ENCODE measurements at places on chromosomes 4 and X.

- no peak for DNase-seq
These were observed 17.2 kb downstream of the ABHD18 start for GRCh38 chr4:127982445-127982844.

DNA sequence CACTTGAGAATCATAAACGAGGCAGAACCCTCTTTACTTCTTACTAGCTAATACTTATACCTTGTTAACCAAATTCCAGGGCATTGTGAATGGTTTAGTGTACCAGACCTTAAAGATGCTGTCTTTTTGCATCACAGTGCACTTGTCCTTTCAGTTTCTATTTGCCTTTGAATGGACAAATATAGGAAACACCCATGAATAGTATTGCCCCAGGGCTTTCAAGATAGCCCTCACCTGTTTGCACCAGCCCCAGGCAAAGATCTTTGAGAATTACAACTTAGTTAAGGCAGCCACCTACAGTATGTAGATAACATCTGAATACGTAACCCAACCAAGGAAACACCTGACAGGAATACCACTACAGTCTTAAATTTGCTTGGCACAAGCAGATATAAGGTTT is 60.8 kb upstream of the CT45A1 start:
- DNase-seq = no peak

DNA sequence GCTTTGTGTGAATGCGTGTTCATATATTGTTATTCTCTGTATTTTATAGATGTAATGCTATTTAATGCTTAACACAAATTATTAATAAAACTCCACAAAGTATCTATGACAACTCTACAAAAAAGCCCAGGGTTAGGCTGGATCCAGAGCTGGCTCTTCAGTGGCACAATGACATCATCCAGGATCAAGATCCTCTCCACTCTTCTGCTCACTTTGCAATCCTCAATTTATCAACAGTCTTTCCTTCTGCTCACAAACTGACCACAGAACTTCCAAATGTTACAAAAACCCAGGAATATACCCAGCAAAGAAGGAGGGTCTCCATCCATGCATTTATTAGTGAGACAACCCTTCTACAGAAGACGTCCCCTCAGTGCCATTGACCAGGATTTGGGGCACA is 132.3 kb downstream of the HNRNPD start:
- DNase-seq = no peak

DNA sequence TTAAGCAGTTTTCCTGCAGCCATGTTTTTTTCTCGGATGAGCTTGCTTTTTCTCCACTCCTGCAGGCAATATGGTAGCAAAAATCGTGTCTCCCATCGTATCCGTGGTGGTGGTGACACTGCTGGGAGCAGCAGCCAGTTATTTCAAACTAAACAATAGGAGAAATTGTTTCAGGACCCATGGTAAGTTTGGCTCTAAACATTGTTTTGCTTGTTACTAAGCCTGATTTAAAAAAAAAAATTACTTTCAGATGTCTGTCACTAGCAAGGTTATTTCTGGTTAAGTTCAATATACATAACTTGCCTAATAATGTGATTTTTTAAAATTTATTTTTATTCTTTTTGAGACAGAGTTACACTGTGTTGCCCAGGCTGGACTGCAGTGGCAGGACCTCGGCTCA is 17.5 kb upstream of the GYG2 start:
- no peak for DNase-seq

- peak; percentile 45 for DNase-seq
These were observed 33.6 kb downstream of the CLCN4 start for GRCh38 chrX:10190367-10190766.

DNA sequence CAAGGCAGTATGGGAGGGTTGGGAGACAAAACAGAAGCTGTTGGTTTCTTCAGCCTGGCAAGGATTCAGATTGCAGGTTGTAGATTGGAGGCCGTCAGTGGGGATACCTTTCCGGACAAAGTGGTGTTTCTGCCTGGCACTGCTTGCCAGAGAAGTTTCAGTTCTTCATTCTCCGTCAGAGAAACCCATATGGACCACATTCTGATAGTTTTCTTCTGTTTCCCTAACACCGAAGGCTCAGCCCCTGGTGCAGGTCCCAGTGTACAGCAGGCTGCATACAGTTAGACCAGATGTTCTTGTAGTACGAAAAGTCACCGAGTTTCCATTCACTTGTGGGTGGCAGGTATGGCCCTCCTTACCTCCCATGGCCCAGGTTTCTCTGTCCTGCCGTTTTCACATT is 107.3 kb downstream of the PTTG2 start:
- DNase-seq = no peak

- no peak for DNase-seq
These were observed 43.1 kb downstream of the RAPGEF2 start for GRCh38 chr4:159145992-159146330.

- DNase-seq = no peak
These were observed 60.0 kb downstream of the FHDC1 start for GRCh38 chr4:152996111-152996571.

- DNase-seq = no peak
These were observed 1141.5 kb downstream of the PCDH18 start for GRCh38 chr4:136390824-136391223.

DNA sequence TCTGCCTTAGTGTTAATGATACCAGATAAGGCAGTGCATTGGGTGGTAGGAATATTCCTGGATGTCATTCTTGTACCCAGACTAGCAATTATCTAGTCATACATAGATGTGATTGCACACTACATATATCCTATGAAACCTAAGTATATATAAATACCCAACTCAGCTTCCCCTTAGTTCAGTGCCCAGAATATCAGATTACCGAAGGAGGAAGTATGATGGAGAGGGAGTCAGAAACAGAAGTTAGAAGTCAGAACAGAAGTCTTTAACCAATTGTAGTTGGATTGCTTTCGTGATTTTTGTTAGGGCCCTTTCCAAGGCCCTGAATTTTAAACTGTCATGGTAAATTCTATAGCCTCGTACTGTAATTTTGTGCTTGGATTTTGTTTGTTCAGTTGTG is 42.9 kb downstream of the MOB1B start:
- no peak for DNase-seq

GRCh38 chr4:121148621-121149020 is 15.5 kb downstream of the TNIP3 start:
- no peak for DNase-seq

DNA sequence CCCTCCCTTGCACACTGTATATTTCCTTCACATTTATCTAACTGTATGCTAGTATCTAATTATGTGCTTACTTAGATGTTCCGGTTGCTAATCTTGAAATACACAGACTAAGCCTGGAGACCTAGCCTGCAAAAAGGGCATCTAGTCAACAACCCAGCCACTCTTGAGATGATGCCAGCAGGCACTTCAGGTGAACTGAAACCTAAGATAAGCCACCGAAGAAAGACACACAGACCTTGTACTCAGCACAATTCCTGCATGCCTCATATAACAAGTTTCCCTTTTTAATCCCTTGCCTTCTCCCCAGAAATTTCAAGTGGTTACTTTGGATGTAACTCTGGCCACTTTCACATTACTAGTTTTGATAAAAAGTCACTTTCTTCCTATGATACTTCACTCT is 2506.6 kb downstream of the ARAP2 start:
- no peak for DNase-seq

- DNase-seq = no peak
These were observed 1.1 kb upstream of the CCNQ start for GRCh38 chrX:153600032-153600373.

DNA sequence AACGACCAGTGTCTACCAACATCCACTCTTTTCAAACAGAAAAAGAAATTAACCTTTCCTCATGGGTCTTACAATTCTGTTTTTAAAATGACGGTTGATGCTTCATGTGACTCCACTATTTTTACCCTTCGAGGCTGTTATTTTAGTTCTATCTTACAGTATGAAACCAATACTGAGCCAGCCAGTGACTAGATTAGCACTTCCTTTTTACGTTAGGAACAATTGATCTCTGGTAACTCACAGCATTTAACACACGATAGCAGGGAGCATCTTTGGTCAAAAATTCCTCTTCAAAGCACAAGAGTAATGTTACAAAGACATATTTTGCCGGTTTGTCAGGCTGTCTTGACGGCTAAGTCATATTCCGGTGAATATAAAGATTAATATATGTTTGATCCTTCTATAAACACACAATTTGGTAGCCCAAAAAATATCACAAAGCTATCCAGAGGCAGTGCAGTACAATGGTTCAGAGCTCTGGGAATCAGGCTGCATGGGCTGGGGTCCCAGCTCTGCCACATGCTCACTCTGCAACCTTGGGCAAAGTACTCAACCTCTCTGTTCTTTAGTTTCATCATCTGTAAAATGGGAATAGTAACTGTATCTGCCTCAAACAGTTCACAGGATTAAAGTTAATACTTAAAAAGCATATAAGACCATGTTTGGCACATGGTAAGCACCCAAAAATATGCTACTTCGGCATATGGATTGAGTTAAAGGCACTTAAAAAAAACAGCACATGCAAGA is 62.9 kb upstream of the TXK start:
- DNase-seq = no peak

- DNase-seq = no peak
These were observed 23.4 kb downstream of the PDE6B start for GRCh38 chr4:648579-649292.

DNA sequence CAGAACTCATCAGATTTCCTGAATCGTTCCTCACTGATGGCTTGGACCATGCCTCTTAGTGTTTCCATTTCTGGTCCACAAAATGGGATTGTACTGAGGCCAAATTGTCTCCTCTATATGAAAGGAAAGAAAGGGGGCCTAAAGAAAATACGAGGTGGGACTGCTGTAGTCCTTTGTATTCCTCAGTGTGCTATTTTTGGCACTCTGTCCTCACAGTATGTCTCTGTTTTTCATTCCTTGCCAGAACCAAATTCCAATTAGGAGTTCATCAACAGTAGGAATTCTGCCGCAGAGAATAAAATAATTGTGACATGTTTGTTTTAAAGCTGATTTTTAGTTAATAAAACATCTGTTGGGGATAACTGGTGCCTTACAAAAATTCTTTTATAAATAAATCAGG is 515.7 kb downstream of the SMARCA1 start:
- no peak for DNase-seq

- DNase-seq = no peak
These were observed 625.7 kb downstream of the SMARCA1 start for GRCh38 chrX:128897621-128898020.

DNA sequence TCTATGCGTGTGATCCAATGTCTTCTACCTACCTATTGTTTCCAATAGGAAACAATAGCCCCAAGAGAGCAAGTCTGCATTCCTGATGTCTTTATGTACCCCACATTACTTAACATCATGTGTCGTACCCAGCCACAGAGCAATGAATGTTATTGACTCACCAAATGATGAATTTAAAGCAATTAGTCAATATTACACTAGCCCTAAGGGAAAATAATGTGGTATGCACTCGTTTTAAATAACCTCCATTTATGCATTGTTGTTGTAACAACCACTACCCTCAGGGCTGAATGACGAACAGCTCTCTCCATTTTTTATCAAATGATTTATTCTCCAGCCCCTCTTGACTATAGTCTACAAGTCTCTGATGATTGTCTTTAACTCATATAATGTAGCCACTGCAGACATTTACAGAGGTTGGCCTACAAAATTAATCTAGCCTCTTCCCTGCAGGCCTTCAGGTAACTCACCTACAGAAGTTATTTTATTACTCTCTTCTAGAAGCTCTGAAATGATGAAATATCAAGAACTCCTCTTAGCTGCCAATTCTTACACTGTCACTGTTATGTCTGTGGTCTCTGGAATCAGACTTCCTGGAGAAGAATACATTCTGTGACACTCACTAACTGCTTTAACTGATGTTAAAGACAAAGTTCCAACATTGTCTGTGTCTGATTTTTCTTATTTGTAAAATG is 601.7 kb upstream of the GRIA3 start:
- DNase-seq = no peak

- DNase-seq = peak; percentile 47
These were observed 108.8 kb downstream of the SPRY1 start for GRCh38 chr4:123505095-123506010.

DNA sequence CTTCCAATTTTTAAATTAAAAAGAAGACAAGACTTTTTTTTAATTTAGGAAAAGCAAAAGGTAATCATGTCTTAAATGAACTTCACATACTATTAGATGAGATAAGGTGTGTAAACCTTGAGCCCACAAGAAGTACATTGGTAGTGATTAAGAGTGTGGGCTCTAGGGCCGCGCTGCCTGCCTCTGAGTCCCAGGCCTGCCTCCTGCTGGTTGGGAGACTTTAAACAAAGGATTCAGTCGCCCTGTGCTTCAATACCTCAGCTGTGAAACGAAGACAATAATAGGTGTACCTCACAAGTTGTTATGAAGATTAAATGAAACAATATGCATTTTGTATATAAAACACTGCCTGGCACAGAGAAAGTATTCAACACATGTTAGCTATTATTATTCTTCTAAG is 95.9 kb upstream of the MYOZ2 start:
- DNase-seq = no peak

- no peak for DNase-seq
These were observed 15.6 kb upstream of the LAP3 start for GRCh38 chr4:17561195-17561909.

GRCh38 chr4:4690854-4691253 is 149.0 kb upstream of the STX18 start:
- DNase-seq = no peak

GRCh38 chr4:142434519-142435224 is 411.4 kb downstream of the INPP4B start:
- DNase-seq = no peak

DNA sequence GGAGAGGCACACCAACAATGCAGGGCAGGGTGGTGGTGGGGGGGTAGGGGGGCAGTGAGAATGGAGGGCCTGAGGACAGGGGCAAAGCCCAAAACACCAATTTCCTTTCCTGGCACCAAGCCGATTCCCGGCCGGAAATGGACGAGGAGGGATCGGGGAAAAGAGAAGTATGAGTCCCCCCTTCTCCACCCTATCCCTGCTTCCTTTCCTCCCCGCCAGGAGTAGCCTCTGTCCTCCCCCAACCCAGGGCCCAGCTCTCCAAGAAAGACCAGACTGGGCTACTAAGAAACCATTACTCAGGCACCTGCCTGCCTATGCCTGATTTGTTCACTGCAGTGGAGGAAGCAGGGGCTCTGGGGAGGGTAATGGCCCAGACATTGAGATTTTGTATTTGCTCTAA is 402 bp downstream of the CCDC120 start:
- DNase-seq = no peak

DNA sequence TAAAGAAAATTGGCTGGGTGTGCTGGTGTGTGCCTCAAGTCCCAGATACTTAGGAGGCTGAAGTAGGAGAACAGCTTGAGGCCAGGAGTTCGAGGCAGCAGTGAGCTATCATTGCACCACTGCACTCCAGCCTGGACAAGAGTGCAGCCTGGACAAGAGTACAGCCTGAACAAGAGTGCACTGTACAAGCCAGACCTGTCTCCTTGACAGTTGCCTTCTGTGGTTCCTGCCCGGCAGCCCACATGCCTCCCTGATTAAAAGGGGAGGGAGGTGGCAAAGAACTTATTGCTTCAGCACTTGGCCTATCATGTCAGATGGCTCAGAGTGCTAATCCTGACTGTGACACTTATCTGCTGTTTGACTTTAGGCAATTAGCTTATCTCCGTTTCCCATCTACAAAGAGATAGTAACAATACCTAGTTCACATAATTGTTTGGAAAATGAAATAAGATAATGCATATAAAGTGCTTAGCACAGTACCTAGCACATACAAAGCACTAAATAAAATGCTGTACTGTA is 249.1 kb downstream of the DCLK2 start:
- no peak for DNase-seq
